ENCODE measurements at places on chromosomes 1 and 21.
A peak's percentile ranks its signal among the peaks of the same experiment; 100 is the strongest.

- no peak for DNase-seq
These were observed 6.0 kb upstream of the NEXN start for GRCh38 chr1:77882411-77882810.

DNA sequence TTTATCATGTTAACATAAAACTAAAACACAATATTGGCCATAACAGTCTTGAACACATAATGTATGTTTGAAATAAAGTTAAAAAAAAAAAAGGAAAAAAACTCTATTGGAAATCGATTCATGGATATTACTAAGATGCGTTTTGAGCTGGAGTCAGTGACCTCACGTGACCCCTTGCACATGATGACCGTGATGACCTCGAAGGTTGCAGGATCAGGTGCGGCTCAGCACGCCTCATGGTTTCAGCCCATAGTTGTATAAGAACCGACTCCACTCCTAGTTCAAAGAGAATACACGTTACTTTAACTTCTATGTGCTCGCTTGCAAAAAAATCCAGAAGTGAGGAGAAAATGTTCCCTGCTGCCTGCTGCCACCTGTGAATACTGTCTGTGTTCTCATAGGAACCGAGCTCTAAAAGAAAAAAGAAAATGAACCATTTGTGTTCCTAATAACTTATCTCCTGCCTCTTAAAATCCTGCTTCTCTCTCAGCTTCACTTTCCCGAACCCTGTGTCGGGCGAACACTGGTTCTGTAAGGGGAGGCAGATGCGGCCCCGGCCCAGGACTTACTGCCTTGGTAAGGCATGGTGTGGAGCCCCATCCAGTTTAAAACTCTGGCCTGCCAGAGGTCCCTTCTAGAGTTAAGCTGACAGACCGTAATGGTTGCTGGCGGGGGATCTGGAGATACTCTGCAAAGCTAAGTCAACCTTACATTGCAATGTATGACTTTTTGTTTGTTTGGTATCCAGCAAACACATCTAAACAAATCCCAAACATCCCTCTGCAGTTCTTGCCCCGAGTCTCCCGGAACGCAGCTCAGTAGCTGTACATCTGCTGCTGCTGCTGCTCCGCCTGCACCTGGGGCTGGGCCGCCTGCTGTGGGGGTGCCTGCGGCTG lies 33.8 kb upstream of the RIPK4 start:
- DNase-seq, result no peak

- no peak for DNase-seq
These were observed 61.1 kb upstream of the RAB4A start for GRCh38 chr1:229209816-229210215.

GRCh38 chr1:158067662-158068061 lies 74.2 kb downstream of the KIRREL1 start:
- no peak for DNase-seq

DNA sequence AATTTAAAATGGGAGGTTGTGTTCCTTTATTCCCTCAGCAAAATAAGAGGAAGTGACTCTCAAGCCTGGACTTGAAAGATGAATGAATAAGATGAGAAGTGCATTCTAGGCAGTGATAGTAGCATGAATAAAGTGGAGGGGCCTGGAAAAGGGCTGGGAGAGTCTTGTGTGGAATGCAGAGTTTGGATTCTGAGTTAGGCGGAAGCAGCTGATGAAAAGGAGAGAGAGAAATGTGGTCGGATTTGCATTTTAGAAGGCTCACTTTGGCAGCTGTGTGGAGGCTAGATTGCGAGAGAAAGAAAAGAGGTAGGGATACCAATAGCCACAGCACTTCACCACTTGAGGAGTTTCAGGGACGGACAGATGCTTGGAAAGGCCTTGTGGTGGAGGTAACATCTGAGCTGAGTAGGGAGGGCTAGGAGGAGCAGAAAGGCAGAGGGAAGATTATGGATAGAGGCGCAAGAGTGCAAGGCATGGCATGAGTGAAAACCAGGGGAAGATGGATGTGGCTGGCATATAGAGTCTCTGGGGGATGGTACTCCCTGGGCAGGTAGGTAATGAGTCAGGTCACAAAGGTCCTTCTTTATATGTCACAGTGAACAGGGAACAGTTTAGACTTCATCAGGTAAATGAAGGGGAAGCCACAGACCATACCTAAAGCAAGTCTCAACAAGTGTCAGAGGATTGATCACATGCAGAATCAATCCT lies 59.6 kb downstream of the ST3GAL3 start:
- no peak for DNase-seq

- no peak for DNase-seq
These were observed 14.3 kb downstream of the BTG3 start for GRCh38 chr21:17598437-17598836.

- DNase-seq, result no peak
These were observed 47.9 kb upstream of the LEPR start for GRCh38 chr1:65372557-65372956.

- DNase-seq, result no peak
These were observed 810.2 kb upstream of the ADAMTS5 start for GRCh38 chr21:27776925-27777553.

- DNase-seq, result no peak
These were observed 734 bp downstream of the MED18 start for GRCh38 chr1:28329395-28330153.

DNA sequence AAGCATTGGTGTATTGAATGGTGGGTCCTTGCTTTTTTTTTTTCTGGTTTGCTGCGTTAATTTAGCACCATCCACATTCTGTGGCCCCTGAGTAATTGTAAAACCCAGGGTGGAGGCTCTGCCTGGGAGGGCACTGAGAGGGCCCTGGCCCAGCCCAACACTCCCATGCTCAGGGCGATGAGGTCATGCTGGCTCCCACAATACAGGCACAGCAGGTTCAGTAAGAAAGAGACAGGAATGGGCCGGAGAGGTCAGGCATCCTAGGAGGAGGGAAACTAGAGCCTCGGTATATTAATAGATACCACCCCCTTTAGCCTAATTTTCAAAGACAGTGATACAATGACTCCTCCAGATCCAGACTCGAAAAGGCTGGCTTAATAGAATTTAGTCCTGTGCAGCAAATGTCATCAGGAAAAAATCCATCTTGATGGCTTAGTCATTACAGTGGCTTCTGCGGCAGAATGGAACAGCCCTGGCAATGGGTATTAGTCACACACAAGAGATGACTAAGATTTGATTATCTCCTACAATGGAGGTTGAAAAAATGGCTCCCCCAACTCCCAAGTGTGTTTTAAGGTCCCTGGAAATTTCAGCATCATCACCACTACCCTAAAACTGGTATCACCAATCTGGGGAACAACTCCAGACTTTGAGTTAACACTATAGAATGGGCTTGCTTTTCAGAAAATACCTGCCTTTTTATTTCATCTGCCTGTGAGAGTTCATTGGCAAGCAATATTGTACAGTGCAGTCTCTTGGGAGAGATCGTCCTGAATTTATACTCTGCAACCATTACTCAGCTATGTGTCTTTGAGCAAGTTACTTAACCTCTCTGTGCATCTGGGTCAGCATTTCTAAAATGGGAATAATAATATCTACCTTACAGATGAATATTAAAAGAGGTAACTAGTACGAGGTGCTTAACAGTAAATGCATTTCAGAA lies 43.9 kb upstream of the LYST start:
- peak; percentile 81 for DNase-seq

GRCh38 chr21:33861125-33861524 lies 54.5 kb downstream of the ATP5PO start:
- no peak for DNase-seq

DNA sequence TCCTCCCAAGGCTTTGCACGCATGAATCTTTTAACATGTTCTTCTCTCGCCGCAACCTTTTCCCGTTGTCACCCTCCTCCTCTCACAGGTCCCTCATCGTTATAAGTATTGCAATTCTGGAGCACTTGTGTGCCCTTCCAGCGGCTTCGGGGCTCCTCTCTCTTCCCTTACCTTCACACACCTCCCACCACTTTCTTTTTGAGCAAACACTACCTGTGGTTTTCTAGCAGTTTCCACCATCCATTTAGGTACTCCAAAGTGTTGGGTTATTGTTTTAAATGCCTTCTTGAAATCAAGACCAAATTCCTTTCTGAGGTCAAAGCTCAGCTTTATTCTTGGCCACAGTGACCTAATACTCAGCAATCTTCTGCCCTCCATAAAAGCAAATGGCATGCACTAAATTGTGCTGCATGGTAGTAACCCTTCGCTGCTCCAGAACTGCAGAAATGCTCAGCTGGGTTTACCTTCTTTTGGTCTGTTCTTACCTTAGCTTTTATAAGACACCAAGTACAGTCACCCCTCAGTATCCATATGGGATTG lies 472.4 kb downstream of the SETD4 start:
- DNase-seq, result no peak

DNA sequence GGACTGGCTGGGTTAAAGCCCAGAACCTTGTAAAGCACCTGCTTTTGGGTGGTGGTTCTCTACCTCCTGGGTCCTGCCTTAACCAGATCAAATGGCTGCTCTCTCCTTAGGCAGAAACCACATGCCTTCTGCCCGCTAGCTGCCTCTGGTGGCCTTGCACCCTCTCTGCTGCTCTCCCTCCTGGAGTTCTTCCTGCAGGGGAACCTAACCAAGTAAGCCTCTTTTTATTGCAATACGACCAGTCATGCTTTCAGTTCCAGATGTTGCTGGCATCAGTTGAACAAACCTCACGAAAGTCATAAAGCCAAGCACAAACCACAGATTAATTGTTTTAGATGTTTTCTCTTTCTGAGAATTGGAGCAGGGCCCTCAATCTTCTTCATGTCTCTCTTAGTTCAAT lies 118.9 kb downstream of the GDAP2 start:
- no peak for DNase-seq

DNA sequence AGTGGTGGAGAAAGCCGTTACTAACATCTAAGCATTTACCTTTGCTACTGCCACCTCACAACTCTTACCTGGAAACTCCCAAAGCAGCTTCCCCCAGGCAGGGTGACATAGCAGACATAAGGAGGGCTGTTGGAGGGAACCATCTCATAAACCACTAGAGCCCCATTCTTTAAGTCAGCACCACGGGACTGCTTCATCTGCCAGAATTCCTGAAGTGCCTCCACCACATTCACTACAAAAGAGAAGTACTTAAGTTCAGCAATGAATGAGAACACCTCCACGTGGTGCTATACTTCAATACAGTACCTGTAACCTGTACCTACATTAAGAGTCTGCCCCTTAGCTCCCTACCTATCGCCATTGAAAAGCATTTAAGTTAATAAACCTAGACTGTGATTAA lies 10.3 kb downstream of the LIX1L start:
- no peak for DNase-seq

DNA sequence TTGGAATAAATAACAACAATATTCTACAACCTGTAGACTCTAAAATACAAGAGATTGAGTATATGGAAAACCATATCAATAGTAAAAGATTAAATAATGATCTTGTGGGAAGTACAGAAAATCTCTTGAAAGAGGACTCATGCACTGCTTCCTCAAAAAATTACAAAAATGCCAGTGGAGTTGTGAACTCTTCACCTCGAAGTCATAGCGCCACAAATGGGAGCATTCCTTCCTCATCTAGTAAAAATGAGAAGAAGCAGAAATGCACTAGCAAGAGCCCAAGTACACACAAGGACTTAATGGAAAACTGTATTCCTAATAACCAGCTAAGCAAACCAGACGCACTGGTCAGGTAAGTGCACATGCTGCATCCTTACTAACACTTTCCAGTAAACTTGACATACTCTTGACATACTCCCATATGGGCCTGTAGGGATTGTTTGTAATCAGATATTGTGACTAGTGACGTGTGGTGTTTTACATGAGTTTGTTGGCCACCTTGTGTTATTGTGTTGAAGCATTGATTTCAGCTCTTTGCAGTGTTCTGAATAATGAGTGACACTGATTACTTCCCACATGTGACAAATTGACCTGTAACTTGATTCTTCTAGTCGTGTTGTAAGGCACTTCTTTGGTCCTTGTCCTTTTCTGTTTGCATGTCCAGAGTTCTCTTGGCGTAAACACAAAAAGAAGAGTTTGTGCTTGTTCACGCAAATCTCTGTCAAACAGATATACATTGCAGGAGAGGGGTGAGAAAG lies 28.0 kb downstream of the MACO1 start:
- DNase-seq, result no peak

GRCh38 chr21:33968080-33968994 lies 52.7 kb upstream of the ATP5PO start:
- peak; percentile 69 for DNase-seq

DNA sequence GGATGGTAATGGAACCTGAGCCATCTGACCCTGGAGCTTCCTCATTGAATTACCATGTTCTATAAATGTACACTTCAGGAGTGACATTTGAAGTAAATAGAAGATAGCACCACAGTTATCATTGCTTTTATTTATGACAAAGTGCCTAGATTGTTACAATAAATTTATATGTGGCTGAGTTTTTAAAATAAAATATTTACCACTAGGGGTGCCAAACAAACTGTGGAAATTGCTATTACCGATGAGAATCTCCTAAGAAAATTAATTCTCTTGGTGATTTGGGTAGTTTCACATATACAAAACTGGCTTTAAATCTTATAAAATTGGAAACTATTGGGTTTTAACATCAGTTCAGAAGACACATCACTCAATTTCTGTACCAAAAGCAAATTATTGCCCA lies 1.4 kb upstream of the TNR start:
- DNase-seq, result no peak

DNA sequence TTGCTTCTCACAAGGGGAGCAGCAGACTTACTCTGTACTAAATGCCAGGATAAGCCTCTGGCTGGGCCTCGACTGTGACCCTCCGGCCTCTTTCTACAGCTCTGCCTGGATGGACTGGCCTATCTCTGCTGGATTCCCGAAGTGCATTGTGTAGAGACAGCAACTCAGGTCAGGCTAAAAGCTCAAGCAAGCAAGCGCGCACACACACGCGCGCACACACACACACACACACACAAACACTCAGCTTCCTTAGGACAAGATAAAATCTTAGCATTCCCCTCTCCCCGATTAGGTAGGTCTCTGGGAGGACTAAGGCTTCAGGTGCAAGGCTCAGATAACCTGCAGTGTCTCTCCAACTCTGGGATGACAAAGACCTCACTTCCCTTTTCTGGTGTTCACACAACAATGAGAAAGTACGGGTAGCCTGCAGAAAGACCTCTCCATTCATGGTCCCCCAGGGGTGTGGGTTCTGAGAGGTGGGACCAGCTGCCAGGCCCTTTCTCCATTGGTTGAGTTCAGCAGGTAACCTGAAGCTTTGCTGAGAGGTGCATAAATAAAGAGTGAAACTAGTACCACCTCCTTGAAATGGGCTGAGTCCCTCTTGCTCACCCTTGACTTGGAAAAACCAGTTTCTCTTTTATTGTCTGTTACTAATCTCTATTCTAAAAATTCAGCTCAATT lies 155.1 kb upstream of the CAMK1G start:
- no peak for DNase-seq

GRCh38 chr1:199861020-199861795 lies 166.3 kb upstream of the NR5A2 start:
- no peak for DNase-seq

- DNase-seq, result peak; percentile 74
These were observed at the start of gene PYGO2 for GRCh38 chr1:154961207-154962155. Gene PYGO2 (minus strand): TSS chr1:154961782. CDS start chr1:154961576, 206 bp downstream.
